ENCODE measurements at places on chromosomes 7 and 10. TPM values are rescaled to one million over a fixed set of nuclear protein-coding genes. Genes with fewer than 3 reads are reported as not detected.

PPP1R17 gene
- not detected for total RNA-seq

GPER1 gene
- 4.9 TPM for total RNA-seq

DNA sequence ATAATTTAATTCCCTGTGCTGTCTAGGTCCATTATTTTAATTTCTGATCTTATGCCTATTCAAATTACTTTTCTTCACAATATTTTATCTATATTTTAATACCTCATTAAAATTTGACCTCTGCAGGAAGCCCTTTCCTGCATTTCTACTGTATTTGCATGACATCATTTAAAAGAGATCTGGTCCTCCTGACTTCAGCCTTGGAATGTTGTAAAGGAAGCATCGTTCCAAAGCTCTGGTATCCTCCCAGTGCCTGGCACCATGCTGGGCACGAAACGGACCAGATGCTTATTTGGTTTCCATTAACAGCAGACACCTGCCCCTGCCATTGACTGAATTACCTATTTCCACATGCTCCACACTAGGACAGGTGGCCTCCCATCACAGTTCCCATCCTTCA lies 247.5 kb downstream of the KLF6 start:
- no peak for DNase-seq

GRCh38 chr7:131346885-131347592 lies 19.4 kb downstream of the MKLN1 start:
- peak; percentile 55 for DNase-seq

TAC1 gene
- total RNA-seq = not detected

STEAP1 gene
- total RNA-seq = 21.2 TPM

DNA sequence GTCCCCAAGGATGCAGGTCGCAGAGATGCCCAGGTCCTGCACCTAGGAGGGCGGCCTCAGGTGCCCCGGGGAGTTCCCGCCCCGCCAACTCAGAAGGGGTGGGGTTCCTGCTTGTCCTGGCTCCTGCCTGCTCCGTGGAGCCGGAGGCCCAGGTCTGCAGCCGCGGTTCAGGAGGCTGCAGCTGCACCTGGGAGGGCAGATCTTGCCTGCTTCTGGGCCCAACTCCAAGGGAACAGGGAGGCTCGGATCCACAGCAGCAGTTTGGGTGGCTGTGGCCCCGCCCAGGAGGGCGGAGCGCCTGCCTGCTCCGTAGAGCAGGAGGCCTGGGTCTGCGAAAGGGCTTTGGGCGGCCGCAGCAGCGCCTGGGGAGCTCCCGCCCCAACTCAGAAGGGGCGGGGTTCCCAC lies 108.2 kb upstream of the EGR2 start:
- no peak for DNase-seq

GRCh38 chr7:109101332-109101731 lies 531.7 kb downstream of the DNAJB9 start:
- DNase-seq = no peak

GRCh38 chr7:20350996-20351692 lies 20.4 kb downstream of the ITGB8 start:
- peak; percentile 12 for DNase-seq

GRCh38 chr7:29606287-29606721 lies 42.7 kb downstream of the PRR15 start:
- DNase-seq = peak; percentile 84

DNA sequence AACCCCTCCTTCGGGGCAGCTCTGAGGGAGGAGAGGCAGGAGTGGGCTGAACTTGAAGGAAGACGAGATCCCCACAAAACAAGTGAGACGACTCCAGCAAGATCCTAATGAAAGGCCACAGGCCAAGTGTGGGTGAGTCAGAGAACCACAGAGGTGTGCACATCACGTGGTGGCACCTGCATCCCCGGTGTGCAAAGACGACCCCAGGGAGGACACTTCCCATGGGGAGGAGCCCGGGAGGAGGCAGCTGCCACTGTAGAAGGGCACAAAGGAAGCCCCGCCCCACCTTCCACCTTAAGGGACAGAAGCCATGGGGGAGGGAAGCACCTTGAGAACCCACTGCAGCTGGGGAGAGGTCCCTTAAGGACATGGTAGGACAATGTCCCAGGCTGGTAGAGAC lies 45.7 kb downstream of the ESYT2 start:
- peak; percentile 12 for DNase-seq

HMX2 gene
- not detected for total RNA-seq

CDHR1 gene
- total RNA-seq = not detected

DNA sequence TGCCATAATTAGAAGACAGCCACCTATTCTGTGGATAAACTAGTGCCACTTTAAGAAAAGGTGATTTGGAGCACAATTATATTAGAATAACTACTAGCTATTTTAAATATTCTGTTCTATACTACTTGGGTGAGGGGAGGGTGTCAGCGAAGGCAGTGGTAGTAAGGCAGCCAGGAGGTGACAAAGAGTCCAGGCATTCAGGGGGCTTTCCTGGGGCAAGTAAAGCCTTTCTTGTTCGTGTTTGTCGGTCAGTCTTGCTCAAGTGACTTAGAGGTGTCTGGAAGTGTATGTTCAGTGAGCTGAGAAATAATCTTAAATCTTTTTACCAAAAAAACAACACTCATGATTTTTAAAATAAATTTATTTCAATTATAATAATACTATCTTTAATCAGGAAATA lies 34.4 kb downstream of the ADD3 start:
- no peak for DNase-seq

DNA sequence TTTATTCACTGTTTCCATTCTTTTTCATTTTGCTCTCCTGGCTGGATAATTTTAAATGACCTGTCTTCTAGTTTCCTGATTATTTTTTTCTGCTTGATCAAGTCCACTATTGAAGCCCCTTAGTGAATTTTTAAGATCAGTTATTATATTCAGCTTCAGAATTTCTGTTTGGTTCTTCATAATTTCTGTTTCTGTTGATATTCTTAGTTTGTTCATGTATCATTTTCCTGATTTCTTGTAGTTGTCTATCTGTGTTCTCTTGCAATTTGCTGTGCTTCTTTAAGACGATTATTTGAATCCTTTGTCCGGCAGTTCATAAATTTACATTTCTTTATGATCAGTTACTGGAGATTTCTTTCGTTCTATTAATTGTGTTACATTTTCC lies 75.2 kb upstream of the CCDC71L start:
- no peak for DNase-seq

DNA sequence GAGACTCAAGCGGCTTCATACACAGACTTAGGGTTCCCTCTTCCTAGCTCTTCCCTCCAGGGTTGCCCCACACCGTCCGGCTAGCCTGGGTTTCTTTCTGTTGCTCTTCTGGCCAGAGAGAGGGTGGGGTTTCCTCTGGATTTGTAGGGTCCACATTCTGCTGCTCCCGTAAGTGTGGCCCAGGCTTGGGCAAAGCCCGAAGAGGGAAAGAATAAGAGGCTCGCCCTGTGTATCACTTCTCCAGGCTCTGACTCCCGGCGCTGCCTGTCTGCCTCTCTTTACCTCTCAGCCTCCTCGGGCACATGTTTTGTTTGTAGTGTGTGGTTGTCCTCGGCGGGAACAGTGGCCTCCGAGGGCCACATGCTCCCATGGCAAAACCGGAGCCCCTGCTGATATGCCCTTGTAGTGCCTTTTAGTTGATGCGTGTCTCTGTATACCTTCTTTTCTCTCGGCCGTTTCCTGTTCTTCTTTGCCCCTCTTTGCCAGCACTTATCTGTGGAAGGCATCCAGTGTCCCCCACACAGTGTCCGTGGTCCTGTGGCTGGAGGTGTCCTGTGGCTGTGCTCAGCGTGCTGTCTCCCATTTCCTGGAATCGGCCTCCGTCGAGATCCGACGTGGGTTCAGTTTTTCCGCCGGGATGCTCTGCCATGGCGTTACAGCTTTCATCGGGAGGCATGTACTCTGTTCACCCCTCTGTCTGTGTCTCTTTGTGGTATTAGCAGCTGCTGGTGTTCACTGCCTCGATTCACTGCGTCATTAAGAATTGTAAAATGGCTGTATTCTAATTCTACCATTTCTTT lies 102.9 kb downstream of the INPP5A start:
- no peak for DNase-seq

MYPN gene
- 7.1 TPM for total RNA-seq

GPC2 gene
- 2.3 TPM for total RNA-seq

AKR1C4 gene
- total RNA-seq = not detected

- no peak for DNase-seq
Observed at GRCh38 chr7:151078233-151079040, 2.2 kb downstream of the FASTK start.

TRPV5 gene
- total RNA-seq = not detected

ADAMTS14 gene
- total RNA-seq = 1.4 TPM

DNA sequence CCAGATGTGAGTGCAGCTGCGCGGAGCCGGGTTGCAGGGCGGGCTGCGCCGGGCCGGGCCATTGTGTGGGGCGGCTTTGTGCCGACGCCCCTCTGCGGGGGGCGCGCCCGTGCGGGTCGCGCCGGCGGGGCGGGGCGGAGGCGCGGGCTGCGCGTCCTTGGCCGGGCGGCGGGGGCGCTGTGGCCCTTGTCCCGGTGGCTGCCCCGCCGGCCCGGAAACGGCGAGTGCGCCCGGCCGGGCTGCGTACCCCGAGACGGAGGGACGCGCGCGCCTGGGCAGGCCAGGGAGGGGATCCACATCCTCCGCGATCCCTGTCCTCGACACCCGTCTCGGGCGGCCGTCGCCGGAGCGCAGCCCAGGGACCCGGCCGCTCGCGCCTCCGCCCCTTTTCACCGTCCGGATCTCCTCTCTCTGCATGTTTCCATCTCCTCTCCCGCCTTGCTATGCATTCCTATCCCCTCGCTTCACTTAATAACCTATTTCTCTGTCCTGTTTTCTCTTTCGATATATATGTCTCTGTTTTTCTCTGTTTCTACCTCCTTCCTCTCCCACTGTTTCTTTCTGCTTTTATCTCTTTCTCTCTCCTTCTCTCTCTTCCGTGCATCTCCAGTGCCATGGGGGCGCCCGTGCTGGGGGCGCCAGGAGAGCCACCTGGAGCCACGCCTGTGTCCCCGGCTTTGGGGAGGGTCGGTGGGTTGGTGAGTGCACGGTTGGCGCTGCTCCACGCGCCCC lies 765 bp downstream of the PFKFB3 start:
- peak; percentile 31 for DNase-seq

DNA sequence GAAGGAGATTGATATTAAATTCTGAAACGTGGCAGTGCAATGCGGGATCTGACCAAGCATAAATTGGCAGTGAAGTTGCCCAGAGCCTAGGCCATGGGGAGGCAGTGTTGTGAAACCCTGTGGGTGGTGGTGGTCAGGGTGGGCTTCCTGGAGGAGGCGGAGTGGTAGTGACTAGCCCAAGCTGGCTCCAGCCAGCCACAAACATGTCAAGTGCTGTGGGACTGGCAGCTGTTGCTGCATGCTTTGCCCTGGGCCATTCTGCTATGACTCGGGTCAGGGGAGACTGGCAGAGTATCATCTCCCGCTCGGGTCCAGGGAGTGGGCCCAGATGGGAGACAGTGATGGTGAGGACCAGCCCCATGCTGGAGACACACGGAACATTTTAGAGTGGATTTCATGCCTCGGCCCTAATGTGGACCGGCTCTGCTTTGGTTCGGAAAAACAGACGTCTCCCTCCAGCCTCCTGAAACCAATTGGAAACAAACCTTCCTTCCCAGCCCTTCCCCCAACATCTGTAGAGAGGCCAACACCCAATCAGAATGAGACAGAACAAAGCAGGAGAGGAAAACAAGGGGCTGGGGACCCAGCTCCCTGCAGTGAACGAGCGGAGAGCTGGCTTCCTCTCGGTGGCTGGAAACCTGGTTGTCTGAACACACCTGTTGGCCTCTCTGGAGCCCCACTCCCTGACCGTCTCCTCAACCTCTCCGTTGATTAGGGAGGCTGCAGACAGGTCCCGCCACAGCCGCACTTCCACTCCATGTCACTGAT lies 58.2 kb downstream of the TMEM270 start:
- DNase-seq = no peak

- peak; percentile 35 for DNase-seq
Observed at GRCh38 chr7:102287111-102287980, 678 bp downstream of the SH2B2 start.

GRCh38 chr7:130595986-130596385 lies 72.6 kb downstream of the COPG2 start:
- no peak for DNase-seq

GRCh38 chr7:93435791-93436190 lies 138.7 kb downstream of the CALCR start:
- DNase-seq = peak; percentile 60

PHF14 gene
- total RNA-seq = 35.4 TPM

DNA sequence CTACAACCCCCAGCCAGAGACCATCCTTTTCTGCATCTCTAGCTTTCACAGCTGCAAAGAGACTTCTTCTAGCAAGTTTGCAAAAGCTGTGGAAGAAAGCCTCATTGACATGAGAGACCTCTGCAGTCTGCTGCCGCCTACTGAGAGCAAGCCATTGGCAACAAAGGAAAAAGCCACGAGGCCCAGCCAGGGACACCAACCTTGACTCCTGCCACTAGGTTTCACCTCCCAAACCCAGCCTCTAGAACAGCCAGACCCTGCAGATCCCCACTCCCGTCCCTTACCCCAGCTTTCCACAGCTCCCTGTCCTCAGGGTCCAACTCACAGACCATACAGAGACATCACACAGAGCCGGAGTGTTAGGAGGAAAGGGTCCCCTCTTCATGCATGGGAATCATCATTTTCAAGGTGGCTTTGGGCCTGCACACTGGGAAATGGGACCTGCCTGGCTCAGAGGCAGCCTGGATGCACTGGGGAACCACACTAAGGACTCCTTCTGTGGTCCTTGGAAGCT lies 14.6 kb upstream of the C10orf53 start:
- no peak for DNase-seq

- DNase-seq = peak; percentile 67
Observed at GRCh38 chr7:35249537-35249907, 4.4 kb downstream of the TBX20 start.

DNA sequence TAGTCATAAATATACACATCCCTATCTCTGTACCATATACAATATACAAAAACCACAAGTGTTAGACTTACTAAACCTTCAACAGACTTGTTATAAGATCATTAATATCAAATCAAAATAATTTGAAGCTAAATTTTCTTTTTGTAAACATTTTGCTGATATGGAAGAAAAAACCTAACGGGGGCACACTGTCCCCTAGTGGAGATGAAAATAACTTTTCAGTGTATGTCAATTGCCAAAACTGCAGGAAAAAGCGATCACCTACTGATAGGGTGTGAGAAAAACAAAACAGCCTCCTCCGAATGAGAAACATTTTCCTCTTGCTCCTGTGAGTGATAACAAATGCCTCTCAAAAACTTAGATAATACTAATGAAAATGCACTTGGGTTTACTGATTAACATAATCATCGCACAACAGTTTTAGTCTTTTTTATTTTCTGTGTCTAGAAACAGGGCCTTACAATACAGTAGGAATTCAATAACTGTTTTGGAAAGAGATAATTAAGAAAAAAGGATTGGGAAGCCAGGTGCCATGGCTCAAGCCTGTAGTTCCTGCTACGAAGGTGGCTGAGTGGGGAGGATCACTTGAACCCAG lies 322.7 kb downstream of the CRPPA start:
- DNase-seq = peak; percentile 53

All from PC-3 (cell line).